Coronary artery (tissue), 2 donors: ENCODE measurements at places on chromosomes 3 and 15.

DNA sequence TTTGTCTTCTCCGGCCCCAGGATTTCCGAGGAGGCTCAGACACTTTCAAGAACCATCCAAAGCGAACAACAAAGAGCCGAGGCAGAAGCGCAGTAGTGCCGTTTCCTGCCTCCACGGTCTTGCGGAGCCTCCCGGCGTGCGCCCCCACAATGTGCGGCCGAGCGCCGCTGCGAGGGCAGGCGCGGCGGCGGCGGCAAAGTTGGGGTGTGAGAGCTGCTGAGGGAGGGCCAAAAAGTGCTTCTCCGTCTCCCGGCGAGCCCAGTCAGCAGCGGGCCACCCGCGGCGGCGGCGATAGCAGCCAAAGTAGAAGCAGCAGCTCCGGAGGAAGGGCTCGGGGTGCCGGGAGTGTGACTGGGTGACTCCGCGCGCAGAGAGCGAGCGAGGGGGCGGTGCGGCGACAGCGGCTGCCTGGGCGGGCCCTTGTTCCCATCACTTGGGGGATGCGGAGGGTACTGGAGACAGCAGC is 749.1 kb downstream of the ROBO1 start:
- DNase-seq = peak; percentile 81

DNA sequence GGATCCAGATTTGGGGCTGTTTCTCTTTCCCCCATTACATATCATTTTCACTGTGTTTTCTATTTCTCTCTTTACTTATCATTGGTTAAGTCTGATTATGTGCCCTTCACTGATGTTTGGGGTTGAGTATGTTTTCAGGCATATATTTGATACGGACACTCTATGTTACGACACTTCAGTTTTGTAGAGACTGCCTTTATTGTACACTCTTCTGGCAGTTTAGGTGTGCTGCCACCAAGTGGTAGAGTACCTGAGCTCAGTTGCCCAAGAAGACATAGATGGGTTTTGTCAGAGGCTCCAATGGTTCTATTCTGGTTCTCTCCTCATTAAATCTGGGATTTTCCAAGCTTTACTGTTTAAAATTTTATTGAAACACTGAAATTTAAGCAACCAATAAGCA is 255.0 kb upstream of the ROPN1 start:
- no peak for DNase-seq

GRCh38 chr3:48894516-48894915 is 4.2 kb downstream of the SLC25A20 start:
- DNase-seq = no peak

GRCh38 chr3:34683851-34684250 is 885.4 kb downstream of the PDCD6IP start:
- no peak for DNase-seq
